Activated CD4-positive, alpha-beta T cell treated with anti-CD3 and anti-CD28 coated beads for 4 hours (primary cell): ENCODE measurements at places on chromosomes 4 and X.
A peak's percentile ranks its signal among the peaks of the same experiment; 100 is the strongest.

- DNase-seq = no peak
Observed at GRCh38 chr4:176034499-176034898, 31.1 kb upstream of the WDR17 start.

- no peak for DNase-seq
Observed at GRCh38 chrX:134694333-134695322, 36.4 kb upstream of the PLAC1 start.

DNA sequence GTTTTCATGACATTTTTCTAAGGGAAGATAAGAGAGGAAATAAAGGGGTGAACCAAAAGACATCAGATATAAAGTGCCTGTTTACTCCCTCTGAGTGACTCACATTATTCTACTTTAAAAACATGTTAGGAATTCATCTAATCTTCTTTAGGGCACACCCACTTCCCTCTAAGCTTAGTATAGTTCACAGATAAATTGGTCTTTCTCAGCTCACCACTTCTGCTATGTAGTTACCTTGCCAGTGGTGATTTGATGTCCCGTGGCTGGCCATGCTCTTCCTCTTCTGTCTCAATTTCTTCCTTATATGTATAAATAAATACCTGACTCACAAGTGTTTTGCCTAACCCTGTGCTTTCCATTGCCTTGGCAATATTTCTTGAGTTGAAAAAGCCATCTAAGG lies 96.8 kb downstream of the PDLIM5 start:
- no peak for DNase-seq

DNA sequence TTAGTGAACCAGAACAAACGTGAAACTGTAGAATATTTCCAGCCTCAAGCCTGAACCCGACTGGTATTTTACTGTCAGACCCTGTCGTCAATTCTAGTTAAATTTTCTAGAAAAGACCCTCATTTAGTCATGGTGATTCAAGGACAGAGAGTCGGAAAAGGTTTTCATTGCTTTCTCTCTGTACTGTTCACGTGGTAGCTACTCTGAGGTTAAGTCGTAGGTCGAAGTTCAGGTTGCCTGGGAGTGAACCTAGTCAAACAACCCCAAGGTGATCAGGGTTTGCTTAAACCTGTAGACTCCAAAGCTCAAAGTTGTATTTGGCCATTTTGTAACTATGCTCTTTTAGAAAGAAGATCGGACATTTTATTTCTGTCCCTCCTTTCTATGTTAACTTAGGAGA lies 283.6 kb downstream of the ARHGAP10 start:
- DNase-seq = no peak

DNA sequence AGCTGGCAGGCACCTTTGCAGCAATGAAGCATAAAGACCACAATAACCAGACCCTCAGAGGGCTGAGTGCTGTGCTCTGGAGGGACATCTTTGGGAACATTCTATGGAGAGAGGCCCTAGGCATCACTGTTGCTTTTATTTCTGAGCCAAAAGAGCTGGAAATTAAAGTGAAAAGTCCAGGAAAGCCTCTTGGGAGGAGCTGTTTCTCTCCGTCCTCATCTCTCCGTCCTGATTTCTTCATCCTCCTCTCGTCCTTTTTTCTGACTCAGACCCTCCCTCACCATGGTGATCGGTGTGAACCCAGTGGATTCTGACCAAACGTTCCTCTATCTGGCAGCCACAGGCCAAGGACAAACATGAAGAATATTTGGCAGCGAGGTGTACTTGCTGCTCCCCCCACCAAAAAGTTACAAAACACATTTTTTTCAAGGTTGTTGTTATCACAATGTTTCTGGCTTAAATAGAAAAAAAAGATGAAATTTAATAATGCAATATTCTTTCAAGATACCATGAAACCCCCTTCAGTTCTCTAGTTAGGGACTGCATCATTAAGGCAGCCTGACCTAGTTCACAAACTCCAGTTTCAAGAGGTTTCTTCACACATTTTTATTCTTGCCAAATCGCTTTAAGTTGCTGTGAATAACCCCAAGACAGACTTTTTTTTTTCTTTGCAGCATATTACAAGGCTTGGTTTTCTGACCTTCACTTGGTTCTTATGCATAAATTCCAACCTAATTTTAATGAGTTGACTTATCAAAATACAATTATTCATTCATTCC lies 80.2 kb downstream of the SCD5 start:
- no peak for DNase-seq

- no peak for DNase-seq
Observed at GRCh38 chrX:54695231-54695630, 102.8 kb downstream of the ITIH6 start.

DNA sequence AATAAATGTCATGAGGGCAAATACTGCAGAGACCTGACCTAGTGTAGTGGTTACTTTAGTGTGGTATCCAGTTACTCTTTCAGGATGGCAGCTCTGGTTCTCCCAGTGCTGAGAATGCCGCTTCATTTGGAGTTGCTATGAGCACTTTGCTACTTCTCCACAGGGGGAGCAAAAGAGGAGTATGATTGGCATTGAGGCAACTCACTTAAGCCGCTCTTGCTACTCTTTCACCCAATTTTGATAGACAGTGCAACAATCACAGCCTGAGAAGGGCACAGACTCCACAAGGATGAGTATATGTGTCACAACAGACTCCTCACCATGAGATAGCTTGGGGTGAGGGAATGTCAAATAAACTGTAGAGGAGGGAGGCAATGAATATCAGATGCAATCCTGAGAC lies 81.2 kb downstream of the NPY1R start:
- no peak for DNase-seq

DNA sequence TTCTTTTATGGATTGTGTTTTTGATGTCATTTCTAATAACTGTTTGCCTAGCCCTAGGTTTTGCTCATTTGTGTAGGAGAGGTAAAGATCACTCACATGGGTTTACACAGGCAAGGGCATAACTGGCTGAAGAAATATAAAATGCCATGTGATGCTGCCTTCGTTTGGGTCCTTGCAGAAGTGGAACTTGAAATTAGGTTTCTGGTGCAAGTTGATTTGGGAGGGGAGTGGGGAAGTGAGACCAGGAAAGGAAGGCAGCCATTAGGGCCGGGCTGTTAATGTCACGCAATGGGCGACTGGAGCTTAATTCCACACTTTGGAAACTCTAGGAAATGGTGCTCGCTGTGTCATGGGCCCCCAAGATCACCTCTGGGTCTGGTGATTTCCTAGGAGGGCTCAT lies 14.5 kb downstream of the CLCN4 start:
- no peak for DNase-seq

- DNase-seq = no peak
Observed at GRCh38 chrX:48992341-48992740, 9.7 kb downstream of the GRIPAP1 start.

- no peak for DNase-seq
Observed at GRCh38 chr4:167786504-167786903, 305.8 kb upstream of the ANXA10 start.

GRCh38 chr4:126419266-126419665 lies 1104.5 kb downstream of the FAT4 start:
- DNase-seq = no peak

GRCh38 chr4:879729-880077 lies 52.4 kb downstream of the GAK start:
- DNase-seq = peak; percentile 70

GRCh38 chr4:100312615-100313350 lies 122.5 kb upstream of the DDIT4L start:
- DNase-seq = no peak

DNA sequence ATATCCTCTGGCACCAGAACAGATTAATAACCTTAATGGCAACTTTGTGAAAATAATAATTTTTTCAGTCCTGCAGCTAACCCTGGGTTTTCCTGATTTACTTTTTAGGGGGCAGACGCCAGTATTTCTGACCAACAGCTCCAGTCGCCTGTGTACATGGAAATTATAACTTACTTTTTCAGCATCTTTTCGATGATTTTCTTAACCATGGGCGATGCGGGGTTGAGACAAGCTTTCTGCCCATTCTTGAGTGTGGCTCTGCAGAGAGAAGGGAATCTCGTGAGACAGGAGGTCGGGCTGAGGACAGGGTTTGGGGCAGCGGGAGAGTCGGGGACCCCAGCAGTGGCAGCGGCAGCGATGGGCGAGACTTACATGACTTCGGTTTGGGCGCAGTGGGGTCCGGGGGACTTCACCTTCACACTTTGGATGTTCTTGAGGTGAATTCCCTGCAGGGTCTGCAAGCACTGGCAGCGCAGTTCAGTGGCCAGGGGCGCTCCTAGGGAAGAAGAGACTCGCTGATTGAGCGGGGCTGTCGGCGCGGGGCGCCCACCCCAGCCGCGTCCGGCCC lies 484 bp downstream of the CXCL2 start:
- no peak for DNase-seq

DNA sequence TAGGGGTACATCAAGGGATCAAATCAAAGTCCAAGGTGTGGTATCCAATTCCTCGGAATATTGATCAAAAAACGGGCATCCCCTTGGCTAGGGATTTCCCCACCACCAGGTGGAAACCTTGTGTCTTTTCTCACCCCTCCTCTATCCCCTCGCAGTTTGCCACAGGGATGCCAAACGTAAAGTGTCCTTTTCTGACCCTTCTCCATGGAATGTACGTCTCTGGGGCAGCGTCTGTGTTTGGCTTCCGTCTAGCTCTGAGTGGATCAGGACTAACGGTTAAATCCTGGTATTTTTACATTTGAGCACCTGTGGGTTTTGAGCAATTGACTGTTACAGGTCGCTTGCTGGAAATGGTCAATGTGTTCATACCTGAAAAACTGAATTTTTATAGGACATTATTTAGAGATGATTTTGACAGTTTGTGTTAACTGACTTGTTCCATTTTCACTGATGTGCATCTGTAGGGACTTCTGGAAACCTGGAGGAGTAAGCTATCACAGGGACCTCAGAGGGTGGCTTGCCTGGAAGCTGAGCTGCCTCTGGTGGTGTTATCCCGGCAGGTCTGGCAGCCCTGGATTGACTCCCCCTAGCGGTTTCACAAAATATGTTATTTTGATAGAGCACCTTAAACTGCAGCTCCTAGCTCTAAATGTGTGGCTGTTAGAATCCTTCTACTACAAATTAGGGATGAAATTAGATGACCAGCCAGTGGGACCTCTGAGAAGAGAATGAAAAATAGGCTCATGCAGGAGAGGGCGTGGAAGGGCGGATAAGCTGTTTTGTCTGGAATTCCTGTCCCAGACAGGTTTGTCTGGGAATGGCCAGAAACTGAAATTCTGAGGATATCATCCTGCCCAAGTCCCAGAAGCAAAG lies 8.8 kb upstream of the MGST2 start:
- peak; percentile 39 for DNase-seq

- no peak for DNase-seq
Observed at GRCh38 chrX:40009890-40010289, 87.9 kb downstream of the BCOR start.

- DNase-seq = no peak
Observed at GRCh38 chrX:130997314-130997713, 60.8 kb upstream of the ARHGAP36 start.

DNA sequence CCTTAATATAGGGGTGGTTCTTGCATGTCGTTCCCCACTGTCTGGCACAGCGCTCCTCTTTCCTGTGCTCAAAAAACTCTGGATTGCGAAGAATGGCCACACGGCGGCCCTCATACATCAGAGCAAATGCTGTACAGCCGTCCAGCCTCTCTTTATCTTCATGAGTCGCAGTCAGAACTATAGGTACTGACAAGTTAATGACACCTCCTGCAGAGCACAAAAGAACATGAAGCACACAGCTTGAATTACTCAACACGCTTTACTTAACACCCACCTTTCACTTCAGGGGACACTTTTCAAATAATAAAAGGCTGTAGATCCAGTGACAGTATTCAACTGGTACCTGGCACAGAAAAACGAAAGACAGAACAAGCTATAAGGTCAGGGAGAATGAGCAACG lies 65.3 kb downstream of the PAPSS1 start:
- DNase-seq = no peak

GRCh38 chr4:68175562-68176155 lies 46.0 kb upstream of the TMPRSS11F start:
- no peak for DNase-seq

GRCh38 chrX:50099331-50099730 lies 101.5 kb downstream of the AKAP4 start:
- no peak for DNase-seq
